ENCODE measurements at places on chromosomes 5 and 9. TPM values are rescaled to one million over a fixed set of nuclear protein-coding genes. Genes with fewer than 3 reads are reported as not detected.

DNA sequence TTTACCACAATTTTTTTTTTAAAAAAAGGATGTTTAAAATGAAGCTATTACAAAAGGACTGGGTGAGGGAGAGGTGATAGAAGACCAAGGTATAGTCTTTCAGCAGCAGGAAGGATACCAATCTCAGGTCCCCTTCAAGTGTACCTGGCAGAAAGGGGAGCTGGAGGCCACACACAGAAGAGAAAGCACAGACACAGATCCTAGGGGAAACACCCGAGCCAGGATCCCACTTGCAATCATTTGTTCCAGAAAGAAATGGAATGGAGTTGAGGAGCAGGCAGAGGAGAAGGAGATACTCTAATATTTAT lies 5.6 kb downstream of the GNPDA1 start:
- DNase-seq = no peak

GRCh38 chr5:171893290-171893886 lies 107.8 kb downstream of the SMIM23 start:
- DNase-seq = no peak

The SURF6 gene
- total RNA-seq = 17.1 TPM

The SLC1A3 gene
- not detected for total RNA-seq

The GPX8 gene
- total RNA-seq = 70.8 TPM

- DNase-seq = no peak
Observed at GRCh38 chr9:82458296-82458695, 469.7 kb downstream of the SPATA31D1 start.

DNA sequence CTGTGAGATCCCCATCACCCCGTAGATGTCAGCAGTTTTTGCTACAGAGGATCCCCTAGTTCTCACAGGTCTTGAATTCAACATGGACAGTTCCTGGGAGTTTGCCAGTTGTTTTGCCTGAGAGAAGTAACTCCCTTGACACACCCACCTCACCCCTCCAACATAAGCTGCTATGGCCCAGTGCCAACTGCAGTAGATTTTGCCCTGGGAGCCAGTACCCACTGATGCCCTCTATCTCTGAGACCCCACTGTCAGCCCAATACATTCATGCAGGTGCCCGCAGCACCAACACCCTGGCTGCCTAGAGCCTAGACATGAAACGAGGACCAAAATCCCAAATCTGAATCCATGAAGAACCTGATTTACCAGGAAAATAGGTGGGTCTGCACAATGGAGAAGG lies 583.9 kb upstream of the CTNND2 start:
- no peak for DNase-seq

DNA sequence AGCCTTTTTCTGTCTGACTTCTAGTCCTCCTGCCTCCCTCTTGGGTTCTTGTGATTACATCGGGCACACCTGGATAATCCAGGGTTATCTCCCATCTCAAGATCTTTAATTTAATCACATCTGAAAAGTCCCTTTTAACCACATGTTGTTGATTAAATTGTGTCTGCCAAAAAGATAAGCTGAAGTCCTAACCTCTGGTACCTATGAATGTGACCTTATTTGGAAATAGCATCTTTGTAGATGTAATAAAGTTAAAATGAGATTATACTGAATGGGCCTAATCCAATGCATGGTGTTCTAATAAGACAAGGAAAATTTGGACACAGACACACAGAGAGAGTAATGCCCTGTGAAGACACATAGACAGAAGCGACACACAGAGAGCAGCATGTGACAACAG lies 232.4 kb downstream of the KCTD16 start:
- DNase-seq = no peak

The MAMDC4 gene
- total RNA-seq = 3.4 TPM

DNA sequence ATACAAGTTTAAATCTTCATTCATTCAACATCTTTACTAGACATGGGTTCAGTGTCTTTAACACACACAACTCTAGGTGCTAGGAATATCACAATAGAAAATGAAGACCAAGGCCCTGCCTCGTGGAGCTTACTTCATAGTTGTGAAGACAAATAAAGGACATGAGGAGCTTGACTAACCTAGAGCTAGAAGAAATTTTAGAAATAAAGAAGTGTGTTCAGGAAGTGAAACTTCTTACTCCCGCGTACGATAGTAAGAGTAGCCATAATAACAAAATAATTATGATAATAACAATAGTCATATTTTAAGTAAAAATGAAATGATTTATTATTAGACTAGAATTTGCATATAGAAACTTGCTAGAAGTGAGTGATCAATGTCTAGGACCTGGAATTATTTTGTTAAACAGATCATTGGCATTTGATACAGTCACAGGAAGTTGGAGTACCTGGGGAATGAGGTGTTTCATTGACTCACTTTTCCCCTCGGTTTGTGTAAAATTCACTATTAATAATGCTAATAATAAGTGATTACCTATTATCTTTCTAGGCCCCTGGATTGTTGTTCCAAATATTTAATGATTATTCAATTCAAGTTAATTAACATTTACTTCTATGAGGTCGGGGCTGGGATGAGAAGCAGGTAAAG lies 331.3 kb downstream of the NSG2 start:
- DNase-seq = no peak

DNA sequence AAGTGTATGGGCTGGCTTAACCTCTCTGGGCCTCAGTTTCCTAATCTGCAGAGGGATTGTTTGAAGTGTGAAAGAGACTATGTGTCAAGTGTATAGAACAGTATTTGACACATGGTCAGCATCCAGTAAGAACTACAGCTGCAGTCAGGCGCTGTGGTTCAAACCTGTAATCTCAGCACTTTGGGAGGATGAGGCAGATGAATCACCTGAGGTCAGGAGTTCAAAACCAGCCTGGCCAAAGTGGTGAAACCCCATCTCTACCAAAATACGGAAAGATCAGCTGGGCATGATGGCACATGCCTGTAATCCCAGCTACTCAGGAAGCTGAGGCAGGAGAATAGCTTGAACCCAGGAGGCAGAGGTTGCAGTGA lies 31.9 kb upstream of the STING1 start:
- DNase-seq = no peak

DNA sequence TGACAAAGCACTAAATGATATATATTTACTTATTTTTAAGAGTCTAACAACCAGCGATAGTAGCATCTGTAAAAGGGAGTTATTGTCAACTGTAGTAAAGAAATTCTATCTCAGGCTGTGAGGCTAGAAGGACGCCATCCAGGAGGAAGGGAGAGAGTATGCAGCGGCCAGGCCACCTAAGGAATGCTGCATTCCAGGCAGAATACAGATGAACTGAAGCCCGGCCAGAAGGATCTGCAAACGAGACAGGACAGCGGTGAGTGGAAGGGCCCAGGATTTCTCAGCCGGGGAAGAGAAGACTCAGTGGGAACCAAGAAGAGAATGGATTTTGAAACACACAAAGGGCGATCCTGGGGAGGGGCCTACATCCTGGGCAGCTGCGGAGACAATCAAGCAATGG lies 7.4 kb downstream of the RETREG1 start:
- no peak for DNase-seq

The KCNT1 gene
- not detected for total RNA-seq

GRCh38 chr9:133247632-133248031 lies 27.4 kb downstream of the ABO start:
- no peak for DNase-seq

DNA sequence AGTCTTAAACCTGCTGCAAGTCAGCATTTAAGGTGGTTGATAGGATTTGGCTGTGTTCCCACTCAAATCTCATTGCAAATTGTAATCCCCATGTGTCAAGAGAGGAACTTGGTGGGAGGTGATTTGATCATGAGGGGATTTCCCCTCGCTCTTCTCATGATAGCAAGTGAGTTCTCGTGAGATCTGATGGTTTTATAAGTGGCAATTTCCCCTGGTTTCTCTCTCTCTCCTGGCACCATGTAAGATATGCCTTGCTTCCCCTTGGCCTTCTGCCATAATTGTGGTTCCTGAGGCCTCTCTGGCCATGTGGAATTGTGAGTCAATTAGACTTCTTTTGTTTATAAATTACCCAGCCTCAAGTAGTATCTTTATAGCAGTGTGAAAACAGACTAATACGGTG lies 84.3 kb upstream of the SMC2 start:
- DNase-seq = no peak

DNA sequence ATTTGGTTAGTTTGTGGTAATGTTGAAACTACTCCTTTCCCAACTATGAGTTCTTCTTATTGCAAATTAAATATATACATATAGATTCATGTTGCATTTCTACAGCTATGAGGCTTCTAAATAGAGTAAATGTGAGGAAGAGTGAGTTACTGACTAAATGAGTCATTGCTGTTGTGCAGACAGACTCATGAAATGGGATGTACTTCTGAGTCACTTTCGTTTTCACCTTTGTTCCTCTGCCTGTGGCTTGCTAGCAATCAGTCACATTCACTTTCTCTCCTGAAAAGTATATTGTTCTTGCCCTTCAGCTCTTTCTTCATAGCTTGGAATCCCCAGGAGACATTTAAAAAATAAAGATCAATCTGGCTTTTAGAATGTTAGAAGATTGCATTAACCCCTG lies 295.5 kb upstream of the SMC2 start:
- no peak for DNase-seq

GRCh38 chr9:30967476-30967875 lies 1417.0 kb upstream of the ACO1 start:
- no peak for DNase-seq

The HDHD3 gene
- 8.5 TPM for total RNA-seq

DNA sequence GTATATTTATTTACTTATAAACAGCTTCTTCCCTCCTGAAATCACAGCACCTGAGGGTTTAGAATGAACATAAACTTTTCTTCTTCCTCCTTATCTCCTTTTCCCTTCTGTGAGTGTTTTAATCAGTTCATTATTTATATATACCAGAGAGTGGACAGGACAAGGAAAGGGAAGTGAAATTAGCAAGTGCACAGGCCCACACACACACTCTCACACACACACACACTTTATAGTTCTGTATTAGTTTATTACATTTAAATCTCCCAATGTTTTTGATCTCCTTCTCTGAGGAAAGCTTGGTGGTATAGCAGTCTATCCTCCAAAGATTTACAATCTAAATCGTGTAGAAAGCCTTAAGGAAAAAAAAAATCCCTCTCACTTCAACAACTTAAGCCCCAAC lies 353.5 kb downstream of the NDUFS4 start:
- DNase-seq = no peak

DNA sequence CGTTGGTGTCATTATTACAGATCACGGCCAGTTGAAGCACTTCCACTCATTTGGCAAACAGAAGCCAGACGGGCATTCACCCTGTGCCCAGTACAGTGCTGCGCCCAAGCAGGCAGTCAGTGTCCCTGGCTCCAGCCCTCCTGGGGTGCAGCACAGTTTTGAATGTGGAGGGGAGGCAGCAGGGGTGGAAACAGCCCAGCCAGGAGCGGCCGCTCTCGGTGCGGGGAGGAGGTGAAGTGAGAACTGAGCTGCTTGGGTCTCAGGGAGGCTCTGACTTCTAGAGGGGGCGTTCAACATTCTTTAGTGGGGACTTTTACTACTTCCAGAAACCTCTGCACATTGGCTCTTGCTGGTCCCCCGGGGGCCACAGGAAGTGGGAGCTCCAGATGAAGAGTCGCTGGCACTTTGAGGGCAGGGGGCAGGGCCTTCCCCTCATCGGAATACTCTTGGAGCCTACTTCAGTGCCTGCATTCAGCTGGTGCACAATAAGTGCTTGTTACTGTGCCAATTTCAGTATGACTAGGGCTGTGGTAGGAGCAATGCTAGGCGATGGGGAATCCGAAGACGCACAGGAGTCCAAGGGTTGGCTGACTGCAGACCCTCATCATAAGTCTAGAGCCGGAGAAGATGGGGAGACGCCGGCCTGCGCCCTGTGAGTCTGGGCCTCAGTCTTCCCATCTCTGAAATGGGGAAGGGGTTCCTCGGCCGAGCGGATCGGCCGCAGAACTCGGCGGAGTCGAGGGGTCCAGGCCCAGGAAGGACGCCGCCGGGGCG lies 492 bp upstream of the NEK6 start:
- DNase-seq = no peak

The SNX18 gene
- total RNA-seq = 29.2 TPM

The CATSPER3 gene
- not detected for total RNA-seq

Measured in glomerular endothelial cell (primary cell).